ENCODE measurements at places on chromosomes 13 and 19. TPM values are rescaled to one million over a fixed set of nuclear protein-coding genes. Genes with fewer than 3 reads are reported as not detected.

Gene FUT1
- 0.80 TPM for total RNA-seq

DNA sequence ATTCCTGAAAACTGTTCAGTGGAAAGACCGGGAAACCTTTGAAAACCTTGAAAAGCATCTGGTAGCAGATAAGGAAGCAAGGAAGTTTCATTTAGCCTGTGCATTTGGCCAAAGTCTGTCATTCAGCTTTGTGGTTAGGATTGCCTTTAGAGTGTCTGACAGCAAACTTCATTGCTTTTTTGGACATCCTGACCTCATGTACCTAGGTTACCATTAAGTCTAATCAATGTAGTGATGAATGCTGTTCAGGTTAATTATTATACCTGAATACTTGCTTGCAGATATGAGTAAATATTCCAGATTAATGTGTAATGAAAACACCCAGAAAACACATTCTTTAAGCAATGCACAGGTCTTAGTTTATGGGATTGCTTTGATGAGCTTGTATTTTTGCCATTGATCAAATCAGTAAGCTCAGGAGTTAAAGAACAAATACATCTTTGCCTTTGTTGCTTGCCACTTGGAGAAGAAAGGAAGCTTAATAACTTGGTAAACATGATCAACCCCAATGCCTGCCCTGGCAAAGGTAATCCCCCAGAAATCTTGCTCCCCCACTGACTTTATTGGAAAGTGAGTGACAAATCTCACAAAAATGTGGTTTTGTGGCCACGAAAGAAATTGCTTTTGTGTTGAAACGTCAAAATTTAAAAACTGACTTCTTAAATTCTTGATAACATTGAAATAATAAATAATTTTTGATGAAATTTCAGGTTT is 87.4 kb downstream of the SLC15A1 start:
- no peak for DNase-seq

GRCh38 chr19:7006135-7006704 is 15.0 kb downstream of the MBD3L2B start:
- no peak for DNase-seq

GRCh38 chr19:16541526-16542044 is 652 bp downstream of the CHERP start:
- DNase-seq = no peak

- peak; percentile 85 for DNase-seq
These were observed at the start of gene GIPR for GRCh38 chr19:45667620-45668341. GIPR (plus strand) TSS chr19:45668221; CDS start chr19:45669521, 1,300 bp downstream.

Gene PROZ
- not detected for total RNA-seq

DNA sequence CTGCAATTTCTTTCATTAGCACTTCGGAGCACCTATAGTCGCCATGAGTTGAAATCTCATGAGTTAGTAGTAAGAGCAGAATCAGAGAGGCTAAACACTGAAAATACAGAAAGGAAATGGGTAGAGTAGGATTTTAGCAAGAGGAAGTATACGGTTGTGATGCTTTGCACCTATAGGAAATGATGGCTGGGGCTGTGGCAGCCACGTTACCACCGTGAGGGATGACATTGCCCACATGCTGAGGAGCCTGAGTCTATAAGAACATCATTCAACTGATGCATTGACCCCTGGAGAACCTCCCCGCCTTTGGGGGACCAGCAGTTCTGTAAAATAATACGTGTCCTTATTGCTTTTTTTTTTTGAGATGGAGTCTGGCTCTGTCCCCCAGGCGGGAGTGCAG is 20.4 kb downstream of the FAM187B start:
- peak; percentile 12 for DNase-seq

Gene RNU6-9
- total RNA-seq = not detected

DNA sequence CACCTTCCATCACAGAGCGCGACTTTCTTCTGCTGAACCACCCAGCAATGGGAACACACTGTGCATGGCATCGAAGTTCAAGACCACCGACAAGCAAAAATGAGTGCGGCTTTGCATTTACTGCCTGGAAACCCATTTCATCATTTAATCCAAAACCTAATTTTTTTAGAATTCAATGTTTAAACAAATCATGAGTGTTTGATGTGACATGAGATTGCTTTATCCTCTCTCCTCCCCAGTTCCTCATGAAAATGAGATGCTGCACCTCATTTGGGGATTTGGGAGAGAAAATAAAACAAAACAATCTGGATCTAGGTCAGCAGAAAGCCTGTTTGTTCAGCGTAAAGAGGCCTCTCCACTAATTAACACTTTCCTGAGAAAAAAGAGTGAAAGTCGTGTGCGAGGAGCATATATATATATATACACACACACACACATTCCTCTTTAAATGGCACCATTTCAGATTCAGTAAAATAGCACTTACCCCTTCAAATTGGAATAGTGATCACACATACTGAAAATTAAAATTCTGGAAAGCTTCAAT is 126.2 kb downstream of the DCT start:
- DNase-seq = no peak

Gene SLC25A41
- total RNA-seq = 1.8 TPM

DNA sequence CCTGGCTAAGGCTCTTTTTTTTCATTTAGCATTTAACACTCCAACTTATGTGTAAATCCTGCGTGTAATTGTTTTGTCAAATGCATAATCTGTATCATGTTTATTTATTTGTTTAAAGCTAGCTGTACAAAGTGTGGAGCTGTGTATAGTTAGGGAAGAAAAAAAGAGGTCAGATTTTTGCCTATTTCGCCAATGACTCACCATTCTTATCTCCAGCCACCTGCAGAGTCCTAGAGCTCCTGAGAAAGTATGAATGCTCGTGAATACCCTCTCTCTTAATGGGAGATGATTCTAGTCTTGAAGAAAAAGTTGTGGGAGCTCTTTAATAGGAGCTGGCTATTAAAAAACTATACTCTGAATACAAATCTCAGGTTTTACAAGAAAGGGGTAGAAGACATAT is 778.8 kb upstream of the SLITRK5 start:
- DNase-seq = no peak

Gene MED16
- 73.3 TPM for total RNA-seq
